Activated T-helper 2 cell treated with anti-CD3 and anti-CD28 coated beads, Interferon-gamma antibody, Interleukin-2, Interleukin-4, amounts not matched to agents 10 μg/mL and 5 μg/mL and 100 μg/mL, durations not matched to agents 14 hours and 24 hours and 36 hours (primary cell): ENCODE measurements at places on chromosomes 5 and 9. TPM values are rescaled to one million over a fixed set of nuclear protein-coding genes. Genes with fewer than 3 reads are reported as not detected.

Gene CKMT2
- not detected in 2 replicates for total RNA-seq

Gene CAST
- 110 TPM in 2 replicates for total RNA-seq

Gene SPATA31D4
- not detected in 2 replicates for total RNA-seq

- DNase-seq: no peak
Observed at GRCh38 chr5:24538346-24538745, 106.4 kb downstream of the CDH10 start.

Gene PCDHGA8
- 0.07 and 0.23 TPM in 2 replicates for total RNA-seq
